HFFc6 (cell line): ENCODE measurements at places on chromosomes 1 and 21. TPM values are rescaled to one million over a fixed set of nuclear protein-coding genes. Genes with fewer than 3 reads are reported as not detected.

DNA sequence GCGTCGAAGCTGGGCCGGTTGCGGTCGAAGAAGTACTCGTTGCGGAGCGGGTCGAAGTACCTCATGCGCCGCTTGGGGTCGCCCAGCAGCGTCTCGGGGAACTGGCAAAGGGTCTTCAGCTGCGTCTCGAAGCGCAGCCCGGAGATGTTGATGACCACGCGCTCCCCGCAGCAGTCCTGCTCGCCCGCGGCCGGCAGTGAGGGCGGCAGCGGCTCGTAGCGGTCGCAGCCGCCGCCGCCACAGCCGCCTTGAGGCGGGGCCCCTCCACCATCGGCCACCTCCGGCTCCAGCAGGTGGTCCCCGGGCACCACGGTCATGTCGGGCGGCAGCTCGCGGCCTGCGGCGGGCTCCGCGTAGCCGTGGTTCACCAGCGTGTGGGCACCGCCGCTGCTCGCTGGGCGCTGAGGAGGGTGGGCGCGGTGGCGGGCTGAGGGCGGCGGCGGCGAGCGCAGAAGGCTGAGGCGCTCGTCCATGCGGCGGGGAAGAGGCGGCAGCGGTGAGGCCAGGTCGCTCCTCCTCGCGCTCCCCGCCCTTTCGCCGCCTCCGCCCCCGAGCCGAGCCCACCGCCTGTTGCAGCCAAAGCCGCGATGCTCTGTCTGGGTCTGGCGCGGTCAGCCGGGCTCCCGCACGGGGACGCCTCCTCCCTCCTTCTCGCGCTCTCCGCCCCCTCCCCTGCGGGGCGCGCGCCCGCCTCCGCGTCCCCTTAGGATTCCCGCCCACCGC, at the start of gene KCNA3:
Gene KCNA3 (minus strand): TSS at position 604 of the 723 bp plus-strand sequence. CDS start 131 bp downstream, at position 473.
- no peak for DNase-seq
- peaks cover 6% of the 10 kb centered on the region for H3K36me3 ChIP-seq
- H3K4me3 ChIP-seq, result no peak within 1 kb of the TSS

- H3K27me3 ChIP-seq, result peaks cover 1% of the 10 kb centered on the region; the same call in 1 of the 2 replicates
- H3K4me1 ChIP-seq, result no peaks in the 10 kb centered on the region
- no peak overlapping the region for H3K4me3 ChIP-seq
Measured at GRCh38 chr1:196305216-196305615, 303.0 kb downstream of the KCNT2 start.

- peaks cover 21% of the 10 kb centered on the region for H3K27me3 ChIP-seq
- no peak for DNase-seq
- H3K4me1 ChIP-seq, result peaks cover 9% of the 10 kb centered on the region; the same call in 1 of the 2 replicates
Measured at GRCh38 chr1:180254496-180254819, 24.4 kb downstream of the LHX4 start.

GRCh38 chr1:169989246-169989645, 85.2 kb downstream of the KIFAP3 start:
- H3K27me3 ChIP-seq, result no peaks in the 10 kb centered on the region; the same call in 1 of the 2 replicates
- H3K36me3 ChIP-seq, result no peaks in the 10 kb centered on the region
- no peak for DNase-seq
- no peak overlapping the region for H3K27ac ChIP-seq

GRCh38 chr1:81375884-81376548, 424.7 kb upstream of the ADGRL2 start:
- H3K27ac ChIP-seq, result no peak overlapping the region
- no peaks in the 10 kb centered on the region; the same call in 1 of the 2 replicates for H3K27me3 ChIP-seq
- no peak for DNase-seq
- no peaks in the 10 kb centered on the region for H3K36me3 ChIP-seq
- no peaks in the 10 kb centered on the region for H3K4me1 ChIP-seq

- H3K4me1 ChIP-seq, result peaks cover 12% of the 10 kb centered on the region
- H3K4me3 ChIP-seq, result no peak overlapping the region
- no peak overlapping the region for H3K27ac ChIP-seq
- no peak for DNase-seq
Measured at GRCh38 chr1:167293057-167293456, 72.4 kb downstream of the POU2F1 start.

- peaks cover 17% of the 10 kb centered on the region for H3K36me3 ChIP-seq
- H3K4me3 ChIP-seq, result no peak overlapping the region
- no peak for DNase-seq
- no peaks in the 10 kb centered on the region for H3K4me1 ChIP-seq
- H3K27me3 ChIP-seq, result peaks cover 5% of the 10 kb centered on the region; the same call in 1 of the 2 replicates
Measured at GRCh38 chr1:221327954-221328353, 413.9 kb downstream of the DUSP10 start.

GRCh38 chr1:204466416-204467405, 27.9 kb downstream of the PIK3C2B start:
- DNase-seq, result no peak
- peaks cover 12% of the 10 kb centered on the region for H3K27me3 ChIP-seq
- H3K4me1 ChIP-seq, result no peaks in the 10 kb centered on the region
- no peaks in the 10 kb centered on the region for H3K36me3 ChIP-seq
- H3K4me3 ChIP-seq, result no peak overlapping the region
- H3K27ac ChIP-seq, result no peak overlapping the region

DNA sequence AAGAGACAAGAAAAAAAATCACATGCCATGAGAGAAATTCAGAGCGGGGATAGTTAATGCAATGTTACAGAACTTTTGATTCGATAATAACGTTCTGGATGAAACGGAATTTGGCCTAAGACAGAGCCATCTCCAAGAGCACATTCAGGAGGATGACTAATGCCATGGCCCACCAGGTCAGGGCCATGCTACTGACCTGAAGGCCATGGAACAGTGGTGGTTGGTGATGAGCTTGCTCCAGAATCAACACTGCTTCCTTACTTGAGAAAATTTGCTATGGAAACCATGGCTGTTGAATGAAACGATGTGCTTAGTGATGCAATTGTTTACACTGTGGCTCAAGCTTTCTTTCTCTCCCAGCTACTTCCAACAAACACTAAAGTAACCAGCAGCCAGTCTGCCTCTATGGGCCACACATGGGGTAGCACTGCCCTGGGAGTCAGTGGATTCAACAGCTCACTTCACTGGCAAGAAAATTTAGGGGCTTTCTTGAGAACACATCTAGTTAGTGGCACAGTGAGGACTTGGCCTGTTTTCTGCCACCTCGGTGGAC, 299.1 kb downstream of the PCP4 start:
- no peak overlapping the region for H3K4me3 ChIP-seq
- peak; percentile 37 for DNase-seq
- H3K4me1 ChIP-seq, result 0 out of 2 replicates have a peak, but pooled peaks cover 4% of the 10 kb centered on the region

GRCh38 chr1:229836324-229836723, 210.3 kb downstream of the URB2 start:
- no peak overlapping the region for H3K27ac ChIP-seq
- peaks cover 5% of the 10 kb centered on the region for H3K27me3 ChIP-seq
- no peak for DNase-seq
- H3K4me3 ChIP-seq, result no peak overlapping the region; the same call in 1 of the 2 replicates
- H3K4me1 ChIP-seq, result no peaks in the 10 kb centered on the region

DNA sequence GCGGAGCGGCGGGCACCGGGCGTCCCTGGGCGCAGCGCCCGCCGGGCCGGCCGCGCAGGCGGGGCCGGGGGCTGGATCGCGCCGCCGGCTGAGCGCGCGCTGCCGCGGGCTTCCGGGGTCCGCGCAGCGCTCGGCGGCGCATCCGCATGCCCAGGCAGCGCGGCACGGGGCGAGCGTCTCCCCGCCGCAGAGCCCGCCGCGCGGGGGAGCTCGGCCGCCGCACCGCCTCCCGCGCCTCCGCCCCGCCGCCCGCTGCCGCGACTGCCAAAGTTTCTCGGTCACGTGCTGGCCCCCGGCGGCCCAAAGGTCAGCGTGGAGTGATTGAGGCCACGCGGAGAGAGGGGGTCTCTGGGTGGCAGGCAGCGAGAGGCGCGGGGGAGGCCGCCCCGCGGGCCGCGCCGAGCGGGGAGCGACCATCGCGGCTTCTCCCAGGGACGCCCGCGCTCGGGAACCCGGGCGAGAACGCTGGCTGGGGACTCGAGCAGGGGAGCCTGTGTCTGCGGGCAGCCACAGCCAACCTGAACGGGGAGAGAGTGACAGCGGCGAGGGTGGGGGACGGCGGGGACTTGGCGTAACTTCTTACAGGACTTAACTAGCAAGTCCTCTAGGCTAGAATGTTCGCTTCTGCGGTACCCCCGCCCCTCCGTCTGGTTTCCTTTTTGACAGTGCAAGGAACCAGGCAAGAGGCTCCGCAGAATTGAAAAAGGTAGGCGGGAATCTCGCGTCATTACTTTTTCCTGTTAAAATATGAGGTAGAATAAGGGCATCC, at the start of gene ILDR2:
Gene ILDR2 (minus strand): TSS at position 180 of the 769 bp plus-strand sequence. CDS start 272 bp downstream, outside the sequence.
- peaks cover 44% of the 10 kb centered on the region for H3K27me3 ChIP-seq
- H3K27ac ChIP-seq, result no peak within 1 kb of the TSS
- H3K4me1 ChIP-seq, result peaks cover 7% of the 10 kb centered on the region
- peak within 1 kb of the TSS; percentile 75 for H3K4me3 ChIP-seq

DNA sequence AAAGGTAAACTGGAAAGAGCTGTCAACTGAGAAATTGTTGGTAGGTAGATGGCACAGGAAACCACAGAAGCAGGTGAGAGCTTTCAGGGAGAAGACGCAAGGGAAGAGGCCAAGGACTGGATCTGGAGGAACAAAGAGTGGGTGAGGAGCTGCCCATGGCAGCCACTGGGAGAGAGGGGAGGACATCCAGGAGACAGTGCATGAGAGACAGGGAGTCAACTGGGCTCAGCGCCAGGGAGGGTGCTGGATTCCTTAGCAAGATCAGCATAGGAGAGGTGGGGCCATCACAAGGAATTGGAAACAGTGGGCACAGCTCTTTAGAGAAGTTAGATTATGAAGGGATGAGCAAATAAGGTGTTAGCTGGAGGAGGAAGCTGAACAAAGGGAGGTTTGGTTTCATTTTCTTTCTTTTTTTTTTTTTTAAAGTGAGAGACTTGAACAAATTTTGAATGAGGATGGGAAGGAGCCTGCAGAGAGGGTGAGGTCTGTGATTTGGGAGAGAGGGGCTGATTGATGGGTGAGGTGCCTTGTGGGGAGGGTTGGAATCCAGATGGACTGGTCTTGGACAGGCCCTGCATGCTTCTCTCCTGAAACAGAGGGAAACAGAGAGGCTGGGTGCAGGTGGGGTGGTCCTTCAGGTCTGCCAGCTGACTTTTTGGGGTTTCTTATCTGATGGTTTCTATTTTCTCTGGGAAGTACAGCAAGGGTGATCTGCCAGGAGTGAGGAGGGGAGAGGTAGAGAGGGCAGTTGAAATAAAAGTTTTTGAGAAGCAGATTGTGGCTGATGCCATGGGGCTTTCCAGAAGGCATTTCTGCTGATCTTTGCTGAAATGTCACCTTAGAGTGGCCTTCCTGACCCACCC, 5.4 kb downstream of the CYP4B1 start:
- peaks cover 4% of the 10 kb centered on the region; the same call in 1 of the 2 replicates for H3K27me3 ChIP-seq
- DNase-seq, result no peak
- H3K27ac ChIP-seq, result no peak overlapping the region

DNA sequence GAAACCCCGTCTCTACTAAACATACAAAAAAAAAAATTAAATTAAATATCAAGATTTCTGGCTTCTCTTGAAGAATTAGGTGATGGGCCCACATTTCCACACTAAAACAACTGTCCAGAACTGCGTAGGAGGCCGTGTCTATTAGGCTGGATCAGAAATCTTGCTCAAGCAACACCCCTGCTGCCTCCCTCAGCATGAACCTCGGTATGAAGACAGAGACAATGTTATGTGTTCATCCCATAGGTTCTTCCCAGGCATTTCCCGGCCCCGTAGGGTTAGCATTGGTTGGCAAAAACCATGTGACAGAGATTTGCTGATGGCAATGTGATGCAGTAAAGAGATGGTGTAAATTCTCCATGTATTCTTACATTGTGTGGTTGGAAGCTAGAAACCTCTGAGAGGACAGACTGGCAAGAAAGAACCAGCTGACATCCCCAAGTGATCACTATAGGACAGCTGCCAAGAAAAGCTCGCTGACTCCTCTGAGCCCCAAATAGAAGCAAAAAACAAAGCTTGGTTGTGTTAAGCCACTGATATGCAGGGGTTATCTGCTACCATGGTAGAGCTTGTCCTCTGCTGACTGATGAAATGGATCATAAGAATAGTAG, 34.5 kb downstream of the EBNA1BP2 start:
- no peaks in the 10 kb centered on the region for H3K36me3 ChIP-seq
- no peak overlapping the region for H3K4me3 ChIP-seq
- peaks cover 9% of the 10 kb centered on the region; the same call in 1 of the 2 replicates for H3K4me1 ChIP-seq
- H3K27ac ChIP-seq, result no peak overlapping the region
- peaks cover 17% of the 10 kb centered on the region for H3K27me3 ChIP-seq

GRCh38 chr1:91885213-91885715, 687 bp downstream of the TGFBR3 start:
- peaks cover 37% of the 10 kb centered on the region for H3K4me1 ChIP-seq
- peak overlapping the region; percentile 83 for H3K27ac ChIP-seq
- H3K27me3 ChIP-seq, result peaks cover 1% of the 10 kb centered on the region
- H3K36me3 ChIP-seq, result no peaks in the 10 kb centered on the region

GRCh38 chr1:204301171-204301957, 58.4 kb downstream of the PLEKHA6 start:
- DNase-seq, result no peak
- peaks cover 34% of the 10 kb centered on the region for H3K4me1 ChIP-seq
- H3K36me3 ChIP-seq, result no peaks in the 10 kb centered on the region

GRCh38 chr1:20329793-20330542, 39.3 kb downstream of the VWA5B1 start:
- DNase-seq, result no peak
- no peak overlapping the region for H3K4me3 ChIP-seq
- no peak overlapping the region for H3K27ac ChIP-seq
- H3K36me3 ChIP-seq, result no peaks in the 10 kb centered on the region

- no peaks in the 10 kb centered on the region for H3K4me1 ChIP-seq
- H3K36me3 ChIP-seq, result peaks cover 5% of the 10 kb centered on the region; the same call in 1 of the 2 replicates
- no peaks in the 10 kb centered on the region for H3K27me3 ChIP-seq
- H3K4me3 ChIP-seq, result no peak overlapping the region
- H3K27ac ChIP-seq, result no peak overlapping the region
- no peak for DNase-seq
Measured at GRCh38 chr21:31482460-31482859, 138.4 kb upstream of the TIAM1 start.

DNA sequence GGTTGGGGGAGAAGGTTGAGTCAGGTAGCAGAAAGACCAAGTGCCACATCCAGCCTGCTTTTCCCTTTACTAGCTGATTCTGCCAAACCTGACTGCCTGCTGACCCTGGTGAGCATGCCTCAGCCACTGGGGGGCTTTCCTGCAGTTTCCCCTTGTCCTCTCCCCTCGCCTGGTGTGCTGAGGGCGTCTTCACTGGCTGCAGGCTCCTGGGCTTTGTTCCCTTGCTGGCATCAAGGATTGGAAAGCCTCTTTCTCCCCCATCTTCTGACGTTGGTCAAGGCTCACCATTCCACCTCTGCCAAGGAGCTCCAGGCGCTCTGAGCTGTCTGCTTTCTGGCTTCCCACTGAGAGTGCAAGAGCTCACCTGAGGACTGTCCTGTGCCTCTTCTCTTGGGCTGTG, 28.4 kb downstream of the MAN1C1 start:
- H3K36me3 ChIP-seq, result no peaks in the 10 kb centered on the region
- no peak overlapping the region for H3K4me3 ChIP-seq
- DNase-seq, result no peak
- no peak overlapping the region for H3K27ac ChIP-seq
- no peaks in the 10 kb centered on the region for H3K4me1 ChIP-seq

- H3K27ac ChIP-seq, result peak overlapping the region; percentile 7; the same call in 1 of the 2 replicates
- no peak for DNase-seq
- no peak overlapping the region for H3K4me3 ChIP-seq
- peaks cover 2% of the 10 kb centered on the region for H3K27me3 ChIP-seq
- peaks cover 49% of the 10 kb centered on the region for H3K4me1 ChIP-seq
- H3K36me3 ChIP-seq, result peaks cover 46% of the 10 kb centered on the region
Measured at GRCh38 chr21:25390701-25391100, 216.6 kb downstream of the MRPL39 start.

The PLCH2 gene
- total RNA-seq, result 0.08 to 0.34 TPM (median 0.09 TPM) in 3 replicates

The GJA8 gene
- not detected in 3 replicates for total RNA-seq

The CERS2 gene
- total RNA-seq, result 217 to 292 TPM (median 267 TPM) in 3 replicates

The PLPPR5 gene
- not detected in 3 replicates for total RNA-seq

The DYRK3 gene
- 24.2 to 27.3 TPM (median 25.4 TPM) in 3 replicates for total RNA-seq

The EPHA10 gene
- not detected in 3 replicates for total RNA-seq

The CFHR1 gene
- total RNA-seq, result not detected in 3 replicates

The CDCA8 gene
- total RNA-seq, result 18.3 to 40.6 TPM (median 39.2 TPM) in 3 replicates

The TRIM58 gene
- not detected in 2 replicates for total RNA-seq

The CFAP57 gene
- 0.17 to 0.21 TPM (median 0.18 TPM) in 3 replicates for total RNA-seq

The TMEM240 gene
- total RNA-seq, result 3.7 and 5.1 TPM in 2 replicates

The KIRREL1 gene
- total RNA-seq, result 108 to 109 TPM (median 108 TPM) in 3 replicates

The AMPD2 gene
- 136 and 153 TPM in 2 replicates for total RNA-seq

The SNX7 gene
- total RNA-seq, result 24.7 to 36.8 TPM (median 27.7 TPM) in 3 replicates

The PRKAA2 gene
- 0.05 to 0.33 TPM (median 0.30 TPM) in 3 replicates for total RNA-seq
